Activated CD4-positive, alpha-beta memory T cell treated with anti-CD3 and anti-CD28 coated beads for 36 hours (primary cell): ENCODE measurements at places on chromosomes 5 and 9.

GRCh38 chr9:121576281-121577075, 75.0 kb upstream of the DAB2IP start:
- DNase-seq: no peak

- no peak for DNase-seq
Observed at GRCh38 chr9:90825586-90825985, 24.0 kb downstream of the SYK start.

DNA sequence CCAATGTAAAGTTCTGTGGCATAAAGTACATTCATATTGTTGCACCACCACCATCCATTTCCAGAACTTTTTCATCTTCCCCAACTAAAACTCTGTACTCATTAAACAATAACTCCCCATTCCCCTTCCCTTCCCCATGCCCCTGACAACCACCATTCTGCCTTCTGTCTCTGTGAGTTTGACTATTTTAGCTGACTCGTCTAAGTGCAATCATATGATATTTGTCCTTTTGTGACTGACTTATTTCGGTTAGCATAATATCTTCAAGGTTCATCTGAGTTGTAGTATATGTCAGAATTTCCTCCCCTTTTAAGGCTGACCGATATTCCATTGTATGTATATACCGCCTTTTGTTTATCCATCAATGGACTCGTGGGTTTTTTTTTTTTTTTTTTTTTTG, 29.0 kb upstream of the SMU1 start:
- no peak for DNase-seq

DNA sequence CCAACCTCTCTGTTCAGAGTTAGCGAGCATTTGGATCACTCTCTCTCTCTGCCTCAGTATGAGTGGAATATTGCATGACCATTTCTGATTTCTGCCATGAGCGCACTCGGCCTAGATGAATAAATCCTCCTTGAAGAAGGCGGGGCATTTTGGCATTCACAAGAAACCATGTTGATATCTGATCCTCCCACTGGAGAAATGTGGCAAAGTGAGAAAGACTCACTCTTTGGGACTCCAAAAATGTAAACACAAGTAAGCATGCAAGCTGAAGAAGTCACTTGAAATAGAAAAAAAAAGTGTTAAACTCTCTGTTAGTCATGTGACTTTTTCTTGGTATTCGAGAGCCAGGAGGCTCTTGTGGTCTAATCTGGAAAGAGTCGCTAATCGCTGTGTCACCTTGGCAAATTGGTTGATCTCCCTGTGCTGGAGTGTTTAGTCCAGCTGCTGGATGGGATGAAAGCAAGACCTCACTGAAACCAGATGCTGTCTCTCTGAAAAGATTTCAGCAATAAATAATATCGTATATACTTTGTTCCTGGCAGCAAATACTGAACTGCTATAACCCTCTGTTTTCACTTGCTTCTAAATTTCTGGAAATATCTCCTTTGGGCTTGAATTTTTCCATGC, 95.5 kb downstream of the GHR start:
- no peak for DNase-seq

DNA sequence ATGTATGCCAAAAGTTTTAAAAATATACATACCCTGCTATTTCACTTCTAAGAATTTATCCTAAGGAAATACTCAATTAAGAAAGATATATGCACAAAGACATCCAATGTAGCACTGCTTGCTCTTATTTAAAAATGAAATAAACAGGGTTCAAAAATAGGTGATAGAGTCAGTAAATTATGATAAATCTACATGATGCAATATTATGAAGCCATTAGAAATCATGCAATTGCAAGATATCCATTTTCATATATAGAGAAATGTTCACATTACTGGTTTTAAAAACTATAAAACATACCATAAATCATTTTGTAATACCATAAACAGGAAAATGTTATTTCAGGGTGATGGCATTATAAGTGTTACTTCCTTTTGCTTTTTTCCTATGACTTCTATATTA, 8.6 kb upstream of the SLC12A2 start:
- no peak for DNase-seq

- DNase-seq: no peak
Observed at GRCh38 chr5:177430140-177430951, 3.9 kb downstream of the GRK6 start.

GRCh38 chr9:70130266-70130665, 86.6 kb downstream of the MAMDC2 start:
- DNase-seq: no peak

GRCh38 chr5:15321776-15322175, 178.2 kb upstream of the FBXL7 start:
- no peak for DNase-seq

DNA sequence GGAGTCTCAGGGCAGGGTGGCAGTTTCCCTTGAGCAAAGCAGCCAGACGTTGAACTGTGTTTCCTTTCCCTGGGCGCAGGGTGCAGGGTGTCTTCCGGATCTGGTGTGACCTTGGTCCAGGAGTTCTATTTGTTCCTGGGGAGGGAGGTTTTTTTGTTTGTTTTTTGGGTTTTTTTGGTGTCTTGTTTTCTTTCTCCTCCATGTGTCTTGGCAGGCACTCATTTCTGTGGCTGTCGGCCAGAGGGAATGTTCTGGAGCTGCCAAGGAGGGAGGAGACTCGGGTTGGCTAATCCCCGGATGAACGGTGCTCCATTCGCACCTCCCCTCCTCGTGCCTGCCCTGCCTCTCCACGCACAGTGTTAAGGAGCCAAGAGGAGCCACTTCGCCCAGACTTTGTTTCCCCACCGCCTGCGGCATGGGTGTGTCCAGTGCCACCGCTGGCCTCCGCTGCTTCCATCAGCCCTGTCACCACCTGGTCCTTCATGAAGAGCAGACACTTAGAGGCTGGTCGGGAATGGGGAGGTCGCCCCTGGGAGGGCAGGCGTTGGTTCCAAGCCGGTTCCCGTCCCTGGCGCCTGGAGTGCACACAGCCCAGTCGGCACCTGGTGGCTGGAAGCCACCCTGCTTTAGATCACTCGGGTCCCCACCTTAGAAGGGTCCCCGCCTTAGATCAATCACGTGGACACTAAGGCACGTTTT, 3.5 kb upstream of the PHYHD1 start:
- no peak for DNase-seq

DNA sequence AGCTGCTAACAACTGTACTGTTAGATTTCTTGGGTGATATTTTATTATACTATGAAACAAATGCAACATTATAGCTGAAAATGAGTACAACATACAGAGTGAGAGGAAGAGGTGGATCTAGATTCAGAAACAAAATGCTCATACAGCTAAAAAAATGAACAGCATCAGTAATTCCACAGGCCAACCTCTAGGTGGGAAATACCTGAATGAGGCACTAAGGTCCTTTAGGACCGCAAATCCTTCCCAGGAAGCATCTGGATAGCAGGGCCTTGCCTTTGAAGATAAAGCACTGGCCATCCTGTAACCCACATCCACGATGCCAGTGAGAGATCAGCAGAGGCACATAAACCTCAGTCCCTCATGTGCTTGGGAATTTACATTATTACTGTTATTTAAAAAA, 310.8 kb downstream of the YTHDC2 start:
- no peak for DNase-seq

- no peak for DNase-seq
Observed at GRCh38 chr5:37776826-37777225, 63.0 kb downstream of the GDNF start.

- DNase-seq: no peak
Observed at GRCh38 chr9:3224931-3225330, 300.9 kb downstream of the RFX3 start.

GRCh38 chr9:138022756-138023393, 145.3 kb downstream of the CACNA1B start:
- no peak for DNase-seq

DNA sequence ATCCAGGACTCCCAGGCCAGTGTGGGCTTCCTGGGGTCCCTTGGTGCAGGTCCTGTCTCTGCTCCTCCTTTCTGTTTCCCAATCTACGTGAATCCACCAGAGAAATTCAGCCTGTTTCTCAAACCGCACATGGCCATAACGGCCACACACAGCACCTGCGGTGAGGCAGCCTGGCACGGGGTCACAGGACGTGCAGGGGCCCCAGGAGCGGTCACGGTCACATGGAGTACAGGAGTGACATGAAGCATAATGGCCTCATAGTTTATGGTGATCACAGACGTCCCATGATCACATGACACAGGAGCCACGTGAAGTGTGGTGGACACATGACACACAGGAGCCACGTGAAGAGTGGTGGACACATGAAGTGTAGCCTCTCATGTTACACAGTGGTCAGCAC, 248.5 kb upstream of the IRX4 start:
- DNase-seq: no peak

- no peak for DNase-seq
Observed at GRCh38 chr5:53814819-53815218, 254.4 kb downstream of the NDUFS4 start.
